ENCODE measurements at places on chromosomes 5 and 9.

- DNase-seq = no peak
Measured at GRCh38 chr5:72752909-72753308, 63.6 kb upstream of the TNPO1 start.

DNA sequence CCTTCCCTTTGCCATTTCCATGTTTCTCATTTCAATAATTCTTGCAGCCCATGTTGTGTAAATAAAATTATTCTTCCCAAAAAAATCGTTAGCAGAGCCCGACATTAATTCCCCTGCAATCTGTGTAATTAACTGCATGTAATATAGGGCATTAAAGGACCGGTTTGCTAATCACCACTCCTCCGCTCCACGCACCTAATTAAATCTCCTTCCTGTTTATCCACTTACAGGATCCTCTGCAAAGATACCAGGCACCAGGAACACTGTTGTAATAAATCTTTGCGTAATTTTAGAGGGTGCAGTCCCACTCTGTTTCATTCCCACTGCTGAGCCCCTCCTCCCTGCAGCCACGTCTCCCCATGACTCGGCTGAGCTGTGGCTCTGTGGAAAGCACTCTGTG, 105.0 kb upstream of the PPP1R26 start:
- no peak for DNase-seq

DNA sequence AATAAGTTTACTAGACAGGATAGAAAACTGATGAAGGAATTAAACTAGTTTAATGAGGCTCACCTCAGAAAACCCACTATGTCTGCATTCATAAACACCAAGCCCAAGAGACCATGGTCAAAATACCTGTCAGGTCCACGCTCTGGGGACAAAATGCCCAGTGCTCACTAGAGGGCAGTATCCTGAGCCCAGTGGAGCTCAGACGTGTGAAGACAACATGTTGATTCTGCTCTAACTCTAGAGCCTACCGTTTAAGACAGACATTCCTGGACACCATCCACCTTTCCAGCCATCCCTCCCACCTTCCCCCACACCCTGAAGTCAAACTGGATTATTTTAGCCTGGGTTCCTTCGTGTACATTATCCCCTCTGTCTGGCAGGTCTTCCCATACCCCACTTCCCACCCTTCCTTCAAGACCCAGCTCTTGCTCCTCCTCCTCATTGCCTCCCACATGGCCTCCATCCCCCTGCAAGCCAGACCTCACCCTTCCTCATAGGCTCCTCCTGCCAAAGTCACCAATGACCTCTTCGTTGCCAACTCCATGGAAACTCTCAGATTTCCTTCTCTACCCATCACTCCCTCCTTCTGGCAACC, 142.3 kb upstream of the FSTL4 start:
- no peak for DNase-seq

DNA sequence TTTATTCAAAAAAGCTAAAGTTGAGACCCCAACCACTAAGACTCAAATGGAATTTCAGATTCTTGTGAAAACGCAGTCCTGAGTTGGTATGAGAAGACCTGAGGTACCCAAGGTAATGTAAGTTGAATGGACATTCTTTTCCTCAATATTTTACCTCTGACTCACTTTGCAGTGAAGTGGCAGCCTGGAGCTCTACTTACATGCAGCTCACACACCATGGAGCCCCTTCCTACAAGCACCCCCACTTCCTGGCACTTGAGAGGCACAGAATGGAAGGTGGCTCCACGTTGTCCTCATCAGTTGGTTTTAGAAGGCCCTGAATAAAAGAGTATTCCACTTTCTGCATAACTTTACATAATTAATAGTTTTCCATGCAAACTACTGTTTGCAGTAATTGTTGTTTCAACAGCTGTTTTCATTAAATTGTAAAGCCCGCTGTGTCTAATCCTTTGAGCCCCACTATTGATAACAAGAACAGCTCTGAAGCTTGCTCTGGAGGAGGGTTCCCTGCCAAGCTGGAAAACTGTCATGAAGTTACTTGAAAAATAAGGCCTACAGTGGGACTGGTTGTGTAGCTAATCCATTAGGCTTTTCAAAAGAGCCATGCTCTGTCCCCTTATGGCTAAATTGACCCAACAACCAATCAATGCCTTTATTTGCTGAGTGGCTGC, 102.2 kb upstream of the SPATA31D4 start:
- no peak for DNase-seq

DNA sequence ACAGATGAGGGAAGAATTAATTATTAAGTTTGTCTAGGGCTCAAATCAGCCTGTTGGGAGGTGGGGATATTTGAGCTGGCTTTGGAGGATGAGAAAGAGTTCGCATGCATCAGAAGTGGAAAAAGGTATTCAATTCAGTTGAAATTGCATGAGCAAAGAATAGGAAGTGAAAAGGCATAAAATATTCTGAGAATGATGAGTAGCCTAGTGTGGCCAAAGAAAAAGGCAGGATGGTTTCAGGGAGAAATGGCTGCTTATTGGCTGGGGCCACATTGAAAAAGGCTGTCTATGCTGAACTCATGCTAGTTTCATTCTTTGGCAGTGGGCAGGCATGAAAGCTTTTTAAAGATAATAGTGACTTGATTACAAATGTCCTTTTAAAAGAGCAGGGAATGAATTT, 235.4 kb upstream of the RIOK2 start:
- no peak for DNase-seq
